ENCODE measurements at places on chromosomes 2 and 18. TPM values are rescaled to one million over a fixed set of nuclear protein-coding genes. Genes with fewer than 3 reads are reported as not detected.

SLC9A4 gene
- total RNA-seq, result not detected

C2orf66 gene
- 0.05 TPM for total RNA-seq

TUBB8B gene
- total RNA-seq, result 3.9 TPM

MAP3K19 gene
- not detected for total RNA-seq

GRCh38 chr18:75035928-75036327 lies 173.0 kb downstream of the PTGR3 start:
- H3K4me3 ChIP-seq, result no peak overlapping the region
- H3K4me1 ChIP-seq, result peaks cover 13% of the 10 kb centered on the region
- no peak overlapping the region for H3K27ac ChIP-seq
- no peaks in the 10 kb centered on the region for H3K36me3 ChIP-seq
- DNase-seq, result no peak

DNA sequence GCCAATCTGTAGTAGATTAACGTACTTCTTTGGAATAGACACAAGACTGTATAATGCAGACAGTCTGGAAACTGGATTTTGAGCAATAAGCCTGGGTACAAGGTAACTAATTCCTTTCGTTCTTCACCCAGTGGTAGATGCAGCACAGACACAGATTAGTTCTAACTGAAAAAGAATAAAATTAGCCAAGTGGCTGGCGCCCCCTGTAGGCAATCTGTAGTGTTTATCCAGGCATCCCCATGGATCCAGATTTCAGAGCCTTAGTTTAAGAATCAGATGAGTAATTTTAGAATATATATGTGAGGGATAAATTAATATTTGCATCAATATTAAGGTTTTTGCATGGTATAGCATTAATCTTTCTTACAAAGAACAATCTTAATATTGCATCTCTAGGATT lies 563.9 kb downstream of the DCC start:
- no peak overlapping the region for H3K27ac ChIP-seq
- H3K27me3 ChIP-seq, result no peaks in the 10 kb centered on the region
- no peaks in the 10 kb centered on the region for H3K36me3 ChIP-seq

DNA sequence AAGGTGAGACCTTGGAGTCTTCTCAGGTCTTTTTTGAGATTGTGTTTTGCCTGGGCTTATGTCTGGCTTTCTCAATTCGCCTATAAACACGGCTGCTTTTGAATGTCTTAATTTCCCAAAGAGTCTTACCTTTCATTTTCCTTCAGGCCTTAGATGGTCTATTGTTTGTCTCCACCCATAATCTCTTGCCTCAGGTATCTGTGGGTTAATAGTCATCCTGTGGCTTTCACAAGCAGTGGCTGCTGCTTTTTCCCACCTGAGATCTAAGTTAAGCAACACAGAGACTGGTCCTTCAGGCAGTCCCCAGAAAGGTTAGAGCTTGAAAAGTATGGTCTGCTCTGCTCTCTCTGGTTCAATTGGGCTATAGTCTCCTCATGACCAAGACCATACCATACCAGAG lies 275.3 kb downstream of the INSIG2 start:
- no peaks in the 10 kb centered on the region for H3K27me3 ChIP-seq
- H3K36me3 ChIP-seq, result no peaks in the 10 kb centered on the region
- no peak overlapping the region for H3K4me3 ChIP-seq
- no peak for DNase-seq

- no peak overlapping the region for H3K27ac ChIP-seq
- H3K4me1 ChIP-seq, result 0 out of 2 replicates have a peak, but pooled peaks cover 4% of the 10 kb centered on the region
- no peak for DNase-seq
- no peaks in the 10 kb centered on the region for H3K36me3 ChIP-seq
Measured at GRCh38 chr2:180614776-180615175, 365.6 kb upstream of the UBE2E3 start.

DNA sequence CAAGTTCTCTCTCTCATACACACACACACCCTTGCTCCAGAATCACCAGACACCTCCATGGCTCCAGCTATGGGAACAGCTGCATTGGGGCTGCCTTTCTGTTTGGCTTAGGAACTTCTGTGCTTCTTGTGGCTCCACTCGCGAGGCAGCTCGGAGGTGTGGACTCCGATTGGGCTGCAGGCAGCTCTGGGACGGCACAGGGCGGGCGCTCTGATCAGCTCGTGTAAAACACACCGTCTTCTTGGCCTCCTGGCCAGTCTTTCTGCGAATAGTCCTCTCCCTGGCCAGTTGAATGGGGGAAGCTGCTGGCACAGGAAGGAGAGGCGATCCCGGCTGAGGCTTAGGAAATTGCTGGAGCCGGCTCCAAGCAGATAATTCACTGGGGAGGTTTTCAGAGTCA lies 22.4 kb downstream of the FOSL2 start:
- H3K27me3 ChIP-seq, result no peaks in the 10 kb centered on the region
- H3K36me3 ChIP-seq, result peaks cover 76% of the 10 kb centered on the region
- DNase-seq, result no peak
- no peak overlapping the region for H3K27ac ChIP-seq
- no peak overlapping the region for H3K4me3 ChIP-seq

DNA sequence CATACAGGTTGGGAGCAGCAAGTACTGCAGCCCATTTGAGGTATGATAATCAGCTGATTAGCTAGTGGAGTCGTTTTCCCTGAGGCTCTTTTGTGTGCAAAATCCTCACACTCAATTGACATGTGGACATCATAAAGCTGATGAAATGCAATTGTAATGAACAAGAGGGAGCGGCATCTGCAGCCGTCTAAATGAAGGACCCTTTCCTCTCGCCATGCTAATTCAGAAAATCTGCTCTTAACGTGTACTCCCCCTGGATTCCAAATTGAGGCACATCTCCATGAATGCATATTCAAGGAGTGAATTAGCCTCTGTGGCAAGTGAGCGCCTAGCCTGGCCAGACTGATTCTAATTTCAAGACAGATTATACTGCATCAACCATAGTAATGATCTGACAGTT lies 260.9 kb upstream of the ATP5MC3 start:
- H3K27ac ChIP-seq, result no peak overlapping the region
- H3K27me3 ChIP-seq, result no peaks in the 10 kb centered on the region
- H3K36me3 ChIP-seq, result no peaks in the 10 kb centered on the region

GRCh38 chr18:48348739-48349138 lies 60.4 kb downstream of the ZBTB7C start:
- H3K27ac ChIP-seq, result no peak overlapping the region
- no peak for DNase-seq
- H3K4me1 ChIP-seq, result peaks cover 5% of the 10 kb centered on the region
- no peaks in the 10 kb centered on the region for H3K36me3 ChIP-seq
- H3K27me3 ChIP-seq, result peaks cover 3% of the 10 kb centered on the region

GRCh38 chr2:68292108-68292710 lies 27.5 kb downstream of the CNRIP1 start:
- H3K36me3 ChIP-seq, result no peaks in the 10 kb centered on the region
- no peak overlapping the region for H3K27ac ChIP-seq
- H3K4me3 ChIP-seq, result no peak overlapping the region
- no peak for DNase-seq
- no peaks in the 10 kb centered on the region for H3K27me3 ChIP-seq
- H3K4me1 ChIP-seq, result no peaks in the 10 kb centered on the region

GRCh38 chr18:54888933-54889332 lies 60.7 kb downstream of the RAB27B start:
- no peaks in the 10 kb centered on the region for H3K27me3 ChIP-seq
- no peak for DNase-seq
- H3K36me3 ChIP-seq, result no peaks in the 10 kb centered on the region
- no peak overlapping the region for H3K4me3 ChIP-seq

- peaks cover 16% of the 10 kb centered on the region for H3K4me1 ChIP-seq
- DNase-seq, result peak; percentile 32
- H3K27me3 ChIP-seq, result no peaks in the 10 kb centered on the region
Measured at GRCh38 chr18:79542876-79543750, 136.5 kb upstream of the CTDP1 start.

- DNase-seq, result no peak
- H3K4me3 ChIP-seq, result no peak overlapping the region
- peaks cover 13% of the 10 kb centered on the region for H3K4me1 ChIP-seq
- H3K27ac ChIP-seq, result no peak overlapping the region
- H3K36me3 ChIP-seq, result no peaks in the 10 kb centered on the region
- H3K27me3 ChIP-seq, result no peaks in the 10 kb centered on the region
Measured at GRCh38 chr2:120617055-120617454, 118.6 kb upstream of the GLI2 start.

DNA sequence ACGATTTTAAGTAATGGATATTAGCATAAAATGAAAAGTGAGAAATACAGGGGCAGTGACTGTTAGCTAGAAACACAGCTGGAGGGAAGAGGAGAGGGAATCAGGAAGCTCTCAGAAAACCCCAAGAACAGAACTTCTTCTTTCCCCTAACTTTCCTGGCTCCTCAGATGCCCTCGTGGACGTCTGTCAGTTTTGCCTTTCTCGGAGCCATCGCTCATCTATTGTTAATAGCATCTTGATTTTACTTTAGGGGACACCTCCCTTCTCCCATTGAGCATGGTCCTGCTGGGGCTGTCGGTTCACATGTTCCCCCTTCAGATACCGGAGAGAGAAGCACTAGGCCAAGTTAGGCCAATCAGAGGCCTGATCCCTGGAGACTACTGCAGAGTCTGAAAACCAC lies 2.3 kb upstream of the PLEK start:
- H3K4me3 ChIP-seq, result no peak overlapping the region
- H3K27ac ChIP-seq, result no peak overlapping the region
- no peaks in the 10 kb centered on the region for H3K36me3 ChIP-seq
- H3K27me3 ChIP-seq, result no peaks in the 10 kb centered on the region
- no peak for DNase-seq
- no peaks in the 10 kb centered on the region for H3K4me1 ChIP-seq

- no peaks in the 10 kb centered on the region for H3K4me1 ChIP-seq
- no peaks in the 10 kb centered on the region for H3K27me3 ChIP-seq
- no peak overlapping the region for H3K4me3 ChIP-seq
Measured at GRCh38 chr18:3889121-3889520, 439.1 kb downstream of the TGIF1 start.
